HS-27A (cell line): ENCODE measurements at places on chromosomes 2 and 18.
A peak's percentile ranks its signal among the peaks of the same experiment; 100 is the strongest.

GRCh38 chr2:201401815-201402214 lies 44.7 kb upstream of the FLACC1 start:
- no peak for DNase-seq

DNA sequence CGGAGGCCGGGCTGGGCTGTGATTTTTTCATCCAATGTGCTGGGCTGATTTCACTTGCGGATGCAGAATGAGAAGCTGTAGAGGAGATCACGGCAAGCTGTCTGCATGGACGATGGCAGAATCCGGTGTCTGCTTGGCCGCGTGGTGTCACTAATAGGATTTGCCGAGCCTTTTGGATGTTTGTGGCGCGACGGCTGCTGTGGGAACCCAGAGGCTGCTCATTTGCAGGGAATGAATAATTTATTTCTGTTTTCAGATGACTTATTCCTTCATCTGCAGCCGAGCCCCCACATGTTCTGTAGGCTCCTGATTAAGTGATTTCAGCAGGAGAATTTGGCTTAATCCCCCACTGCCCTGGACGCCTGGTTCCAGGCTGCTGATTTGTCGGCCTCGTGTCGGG lies 62.6 kb downstream of the ODC1 start:
- no peak for DNase-seq

- DNase-seq: no peak
Measured at GRCh38 chr2:38836791-38837190, 38.9 kb downstream of the DHX57 start.

- no peak for DNase-seq
Measured at GRCh38 chr2:42169874-42170521, 845 bp downstream of the EML4 start.

GRCh38 chr2:64866797-64867196 lies 122.4 kb upstream of the SLC1A4 start:
- DNase-seq: peak; percentile 62

GRCh38 chr2:158914731-158915130 lies 53.7 kb upstream of the TANC1 start:
- no peak for DNase-seq

DNA sequence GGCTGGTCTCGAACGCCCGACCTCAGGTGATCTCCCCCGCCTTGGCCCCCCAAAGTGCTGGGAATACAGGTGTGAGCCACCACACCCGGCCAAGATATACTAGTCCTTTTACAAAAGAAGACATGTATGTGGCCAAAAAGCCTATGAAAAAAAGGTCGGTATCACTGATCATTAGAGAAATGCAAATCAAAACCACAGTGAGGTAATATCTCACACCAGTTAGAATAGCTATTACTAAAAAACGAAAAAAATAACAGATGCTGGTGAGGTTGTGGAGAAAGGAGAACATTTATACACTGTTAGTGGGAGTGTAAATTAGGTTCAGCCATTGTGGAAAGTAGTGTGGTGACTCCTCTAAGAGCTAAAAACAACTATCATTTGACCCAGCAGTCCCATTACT lies 26.4 kb downstream of the KLHL23 start:
- DNase-seq: no peak

DNA sequence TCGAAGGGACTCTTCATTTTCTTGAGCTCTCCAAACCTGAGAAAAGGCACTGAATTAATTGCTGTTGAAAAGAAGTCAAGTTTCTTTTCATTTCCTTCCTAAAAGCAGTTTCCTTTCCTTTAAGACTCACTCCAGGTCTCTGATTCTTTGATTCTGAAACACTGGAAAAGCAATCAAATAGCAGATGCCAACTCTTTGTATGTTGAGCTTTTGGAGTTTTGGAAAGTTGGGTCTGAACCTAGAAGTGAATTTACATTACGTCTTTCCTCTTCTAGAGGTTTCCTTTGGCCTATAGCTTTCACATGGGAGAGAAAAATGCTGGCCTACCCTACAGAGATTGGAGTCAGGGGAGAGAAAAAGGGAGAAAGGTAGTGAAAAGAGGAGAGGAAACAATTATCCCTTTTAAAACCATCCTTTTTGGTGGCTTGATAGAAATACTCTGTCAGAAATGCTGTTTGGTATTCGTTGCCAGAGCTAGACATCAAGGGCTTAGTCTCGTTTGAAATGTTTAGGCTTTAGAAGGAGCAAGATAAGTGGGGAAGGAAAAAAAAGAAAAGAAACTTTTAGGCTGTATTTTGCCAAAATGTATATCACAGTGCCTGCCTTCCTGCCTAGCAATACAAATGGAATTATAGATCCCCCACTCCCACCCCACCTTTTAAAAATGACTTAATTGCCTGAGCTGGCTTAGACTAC lies 187.7 kb downstream of the PRPF40A start:
- DNase-seq: no peak

GRCh38 chr2:19321946-19322345 lies 36.5 kb downstream of the OSR1 start:
- no peak for DNase-seq

- no peak for DNase-seq
Measured at GRCh38 chr2:152740743-152741328, 22.4 kb downstream of the ARL6IP6 start.

DNA sequence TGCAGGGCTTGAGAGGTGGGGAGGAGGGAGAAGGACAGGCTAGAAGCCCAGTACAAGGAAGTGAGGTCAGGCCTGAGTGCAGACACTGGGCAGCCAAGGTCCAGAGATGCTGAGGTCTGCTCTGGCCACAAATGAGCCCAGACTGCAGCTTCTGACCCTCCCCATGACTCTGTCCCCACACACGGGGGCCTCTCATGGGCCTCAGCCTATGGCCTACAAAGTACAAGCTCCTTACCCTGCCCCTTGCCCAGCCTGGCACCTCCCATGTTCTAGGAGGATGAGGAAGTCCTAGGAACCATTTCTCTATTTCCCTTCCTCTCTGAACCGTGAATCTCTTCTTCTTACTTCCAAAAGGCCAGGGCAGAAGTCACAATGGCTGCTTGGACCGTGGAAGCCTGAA lies 193.8 kb downstream of the ANKRD30B start:
- no peak for DNase-seq

GRCh38 chr18:58276789-58277739 lies 233.0 kb downstream of the NEDD4L start:
- DNase-seq: no peak

DNA sequence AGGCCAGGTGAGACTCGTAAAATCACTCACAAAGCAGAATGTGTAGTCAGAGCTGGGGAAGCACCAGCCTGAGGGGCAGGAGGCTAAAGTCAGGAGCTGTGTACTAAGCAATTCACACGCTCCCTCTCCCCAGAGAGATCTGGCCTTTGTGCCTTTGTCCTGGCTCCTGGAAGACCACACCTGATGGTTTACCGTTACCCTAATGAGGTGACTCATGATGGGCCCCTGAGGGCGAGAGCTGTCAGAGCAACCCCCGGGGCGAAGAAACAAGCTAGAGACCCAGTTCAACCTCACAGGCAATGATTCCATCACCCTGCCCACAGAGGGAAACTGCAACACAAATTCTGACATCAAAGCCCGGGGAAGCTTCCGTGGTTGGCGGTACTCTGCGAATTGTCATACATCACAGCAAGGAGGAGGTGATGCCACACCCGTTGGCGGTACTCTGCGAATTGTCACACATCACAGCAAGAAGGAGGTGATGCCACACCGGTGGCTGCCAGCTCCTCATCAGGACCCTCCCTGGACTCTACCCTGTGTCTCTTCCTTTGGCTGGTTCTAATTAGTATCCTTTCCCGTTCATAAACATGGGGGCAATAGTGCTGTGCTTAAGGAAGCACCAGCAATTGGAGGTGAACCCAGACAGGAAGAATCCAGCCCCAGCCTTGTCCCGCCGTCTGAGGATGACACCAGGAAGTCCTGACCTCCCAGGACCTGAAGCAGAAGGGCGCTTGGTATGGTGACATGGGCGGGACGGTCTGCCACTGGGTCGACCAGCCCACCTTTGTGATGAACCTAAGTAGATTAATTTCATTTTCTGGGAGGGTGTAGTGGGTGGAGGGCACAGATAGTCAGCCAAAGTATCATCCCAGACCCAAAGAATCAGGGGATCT lies 30.5 kb downstream of the B3GNT7 start:
- no peak for DNase-seq

- DNase-seq: no peak
Measured at GRCh38 chr2:188280811-188281222, 10.9 kb upstream of the GULP1 start.

GRCh38 chr2:103605071-103605780 lies 843.4 kb downstream of the TMEM182 start:
- no peak for DNase-seq

GRCh38 chr2:205657579-205657978 lies 24.7 kb upstream of the NRP2 start:
- DNase-seq: no peak

DNA sequence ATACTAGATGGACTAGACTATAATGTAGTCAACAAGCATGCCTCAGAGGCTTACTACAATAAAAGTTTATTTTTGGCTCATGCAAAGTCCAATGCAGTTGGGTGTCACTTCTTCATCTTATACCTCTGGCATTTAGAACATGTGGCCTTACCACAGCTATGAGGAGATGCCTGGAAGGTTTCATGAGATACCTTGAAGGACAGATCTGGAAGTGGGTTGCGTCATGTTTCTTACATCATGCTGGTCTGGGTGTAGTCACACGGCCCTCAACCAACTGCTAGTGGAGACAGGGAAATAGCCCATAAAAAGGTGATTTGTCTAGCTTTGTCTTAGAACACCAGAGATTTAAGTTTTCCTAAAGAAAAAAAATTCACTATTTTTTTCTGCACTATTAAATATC lies 91.7 kb upstream of the MMADHC start:
- DNase-seq: no peak

DNA sequence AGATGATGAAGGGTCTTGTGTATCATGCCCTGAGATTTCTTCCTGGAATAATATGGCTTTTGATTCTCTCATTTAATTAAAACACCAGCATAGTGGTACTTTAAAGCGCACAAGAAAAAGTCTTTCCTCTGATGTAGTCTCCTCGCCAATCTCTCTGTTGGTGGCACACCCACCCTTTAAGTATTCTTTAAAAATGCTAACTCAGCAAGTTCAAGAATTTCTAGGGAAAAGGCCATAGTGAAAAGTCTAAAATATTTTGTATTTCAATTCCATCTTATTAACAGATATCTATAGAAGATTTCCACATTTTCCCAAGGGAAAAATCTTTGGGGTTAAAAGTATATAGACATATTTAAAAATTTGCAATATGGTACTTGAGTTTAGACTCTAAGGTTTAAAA lies 34.7 kb downstream of the ACMSD start:
- DNase-seq: no peak

- DNase-seq: peak; percentile 86
Measured at GRCh38 chr2:134231965-134232340, 21.9 kb upstream of the MGAT5 start.

- DNase-seq: no peak
Measured at GRCh38 chr18:77145364-77145901, 12.8 kb upstream of the MBP start.

- DNase-seq: no peak
Measured at GRCh38 chr2:239385096-239386000, 15.5 kb downstream of the HDAC4 start.

DNA sequence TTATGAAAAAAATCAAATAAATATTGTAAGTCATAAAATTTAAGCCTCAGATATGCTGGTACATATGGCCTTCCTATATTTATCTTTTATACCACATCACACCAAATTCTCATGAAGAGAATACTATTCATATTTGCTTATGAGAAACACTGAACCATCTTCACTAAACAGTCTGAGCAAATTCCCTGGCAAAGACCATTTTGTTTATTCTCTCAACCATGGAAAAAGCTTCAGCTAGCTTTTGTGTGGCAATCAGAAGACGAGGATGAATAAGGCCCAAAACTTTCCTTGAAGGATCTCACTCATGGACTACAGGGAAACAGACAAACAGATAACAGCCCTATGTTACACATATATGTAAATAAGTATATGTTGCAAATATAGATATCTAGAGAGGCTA lies 252.1 kb downstream of the TMX3 start:
- no peak for DNase-seq

GRCh38 chr18:46073474-46074331 lies 1.6 kb upstream of the PSTPIP2 start:
- no peak for DNase-seq

DNA sequence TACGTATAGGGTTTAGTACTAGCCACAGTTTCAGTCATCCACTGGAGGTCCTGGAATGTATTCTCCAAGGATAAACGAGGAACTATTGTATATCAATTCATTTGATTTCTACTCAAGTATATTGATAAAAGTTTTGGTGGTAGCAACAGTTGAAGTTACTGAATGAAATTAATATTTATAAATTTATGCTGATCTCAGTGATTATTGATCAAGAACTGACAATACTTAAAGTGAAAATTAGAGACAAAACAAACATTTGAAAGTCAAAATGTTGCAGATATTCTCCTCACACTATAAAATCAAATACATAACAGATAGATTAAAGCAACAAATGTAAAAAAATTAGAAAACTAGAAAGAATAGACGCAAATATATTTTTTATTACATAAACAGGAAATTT lies 150.9 kb upstream of the SLC35G4 start:
- DNase-seq: no peak

DNA sequence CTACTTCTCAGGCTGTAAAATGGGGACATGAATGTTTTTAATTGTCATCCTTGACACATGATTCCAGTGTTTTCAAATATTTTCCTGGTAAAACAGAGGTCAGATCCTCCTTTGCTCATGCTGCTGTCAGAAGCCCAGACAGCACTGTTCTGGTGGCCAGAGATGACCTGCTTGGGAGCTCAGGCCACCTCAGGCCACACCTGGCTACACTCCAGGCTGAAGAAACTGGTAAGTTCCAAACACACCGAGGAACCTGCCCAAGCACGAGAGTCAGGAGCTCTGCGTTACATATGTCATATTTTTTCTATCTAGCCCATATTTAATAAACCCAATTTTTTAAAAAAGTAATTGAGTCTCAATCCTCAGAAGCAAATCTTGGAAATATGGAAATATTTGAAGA lies 47.9 kb downstream of the FECH start:
- no peak for DNase-seq

DNA sequence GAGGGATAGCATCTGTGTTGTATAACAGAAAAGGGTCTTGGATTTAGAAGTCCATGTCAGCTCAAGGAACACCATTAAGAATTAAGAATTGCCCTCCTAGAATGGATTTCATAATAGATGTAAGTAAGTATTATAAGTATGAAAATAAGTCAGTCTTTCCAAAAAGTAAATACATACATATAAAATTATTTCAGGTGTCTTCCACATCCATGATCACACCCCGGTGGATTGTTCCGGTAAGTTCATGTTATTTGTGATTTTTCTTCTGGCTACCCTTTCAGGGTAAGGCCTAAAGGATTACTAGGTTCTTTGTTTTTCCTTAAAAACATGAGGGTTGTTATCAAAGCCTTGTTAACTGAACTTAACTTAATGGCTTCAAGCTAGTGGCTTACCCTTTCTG lies 55.9 kb downstream of the TMEM185B start:
- DNase-seq: no peak

DNA sequence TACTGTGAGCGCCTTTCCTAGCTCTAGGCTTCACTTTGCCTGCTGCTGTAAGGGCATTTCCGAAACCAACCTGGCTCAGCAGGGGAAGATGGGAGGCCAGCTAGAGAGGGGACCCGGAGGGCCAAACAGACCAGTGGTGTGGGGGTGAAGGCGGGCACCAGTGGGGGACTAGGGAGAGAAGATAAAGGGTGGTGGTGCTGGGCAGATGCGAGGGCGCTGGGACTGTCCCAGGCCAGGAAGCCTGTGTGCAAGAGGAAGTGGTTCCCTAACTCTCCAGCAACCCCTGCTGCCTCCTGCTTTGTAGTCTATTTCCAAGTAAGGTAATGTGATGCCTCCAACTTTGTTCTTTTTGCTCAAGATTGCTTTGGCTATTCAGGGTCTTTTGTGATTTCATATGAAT lies 73.1 kb downstream of the DNAH7 start:
- DNase-seq: no peak
